ENCODE measurements at places on chromosomes 1 and 21.

- DNase-seq: no peak
Measured at GRCh38 chr1:118396829-118397495, 211.9 kb upstream of the SPAG17 start.

DNA sequence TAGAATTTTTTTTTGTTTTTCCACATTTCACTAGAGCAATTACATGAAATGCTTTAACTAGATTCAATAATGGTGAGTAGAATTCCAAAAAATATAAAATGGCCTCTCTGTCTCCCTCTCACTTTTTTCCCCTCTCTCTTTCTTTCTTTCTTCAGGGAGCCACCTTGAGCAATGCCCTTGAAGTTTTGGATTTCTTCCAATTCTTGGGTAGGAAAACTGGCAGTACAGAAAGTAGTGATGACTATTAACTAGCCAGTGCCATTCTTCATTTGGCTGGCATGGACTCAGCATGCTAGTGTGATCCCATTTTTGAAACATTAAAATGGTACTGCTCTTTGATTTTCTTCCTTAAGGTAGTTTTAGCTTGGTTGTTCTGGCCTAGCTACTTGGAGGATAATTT, 4.5 kb upstream of the FNBP1L start:
- DNase-seq: no peak

DNA sequence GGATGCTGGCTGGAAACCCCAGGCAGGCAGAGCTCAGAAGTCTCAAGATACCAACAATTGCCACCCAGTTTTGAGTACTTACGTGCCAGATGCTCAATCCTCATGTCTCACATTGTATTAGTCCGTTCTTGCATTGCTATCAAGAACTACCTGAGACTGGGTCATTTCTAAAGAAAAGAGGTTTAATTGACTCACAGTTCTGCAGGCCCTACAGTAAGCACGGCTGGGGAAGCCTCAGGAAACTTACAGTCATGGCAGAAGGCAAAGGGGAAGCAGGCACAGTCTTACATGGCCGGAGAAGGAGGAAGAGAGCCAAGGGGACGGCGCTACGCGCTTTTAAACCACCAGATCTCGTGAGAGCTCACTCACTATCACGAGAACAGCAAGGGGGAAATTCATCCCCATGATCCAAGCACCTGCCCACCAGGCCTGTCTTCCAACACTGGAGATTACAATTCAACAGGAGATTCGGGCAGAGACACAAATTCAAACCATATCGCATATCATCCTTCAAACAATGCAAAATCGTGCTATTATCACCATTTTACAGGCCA, 58.0 kb downstream of the KAZN start:
- DNase-seq: no peak

GRCh38 chr1:112594208-112594876, 24.6 kb downstream of the ST7L start:
- DNase-seq: no peak

- DNase-seq: no peak
Measured at GRCh38 chr21:28719723-28720122, 273.0 kb downstream of the LTN1 start.

GRCh38 chr1:60257531-60257930, 184.0 kb upstream of the C1orf87 start:
- no peak for DNase-seq

DNA sequence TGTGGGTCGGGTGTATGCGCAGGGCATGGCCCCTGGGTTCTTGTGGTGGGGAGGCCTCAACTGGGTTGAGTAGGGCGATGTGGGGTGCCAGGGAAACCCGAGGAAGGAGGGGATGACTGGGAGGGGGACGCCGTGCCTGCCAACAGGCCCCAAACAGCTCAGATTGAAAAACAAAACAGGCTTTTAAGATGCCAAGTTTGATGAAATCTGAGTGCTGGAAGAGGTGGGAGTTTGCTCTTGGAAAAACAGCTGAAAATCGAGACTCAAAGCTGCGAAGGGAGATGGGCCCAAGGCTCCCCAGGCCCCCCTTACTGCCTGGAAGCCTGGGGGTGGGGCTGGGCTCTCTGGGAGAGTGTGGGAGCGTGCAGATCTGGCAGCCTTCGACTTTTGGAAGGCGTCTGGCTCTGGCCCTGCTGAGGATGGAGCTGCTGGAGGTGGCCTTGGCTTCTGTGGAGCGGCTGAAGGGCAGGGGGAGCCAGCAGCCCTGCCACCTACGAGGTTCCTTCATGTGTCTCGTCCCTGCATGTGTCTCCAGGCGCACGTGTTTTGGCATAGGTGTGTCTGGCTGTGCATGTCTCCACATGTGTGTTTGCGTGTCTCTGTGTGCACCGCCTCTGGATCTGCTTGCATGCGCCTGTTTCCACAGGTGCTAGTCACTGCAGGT, 33.3 kb downstream of the PTPRF start:
- no peak for DNase-seq

DNA sequence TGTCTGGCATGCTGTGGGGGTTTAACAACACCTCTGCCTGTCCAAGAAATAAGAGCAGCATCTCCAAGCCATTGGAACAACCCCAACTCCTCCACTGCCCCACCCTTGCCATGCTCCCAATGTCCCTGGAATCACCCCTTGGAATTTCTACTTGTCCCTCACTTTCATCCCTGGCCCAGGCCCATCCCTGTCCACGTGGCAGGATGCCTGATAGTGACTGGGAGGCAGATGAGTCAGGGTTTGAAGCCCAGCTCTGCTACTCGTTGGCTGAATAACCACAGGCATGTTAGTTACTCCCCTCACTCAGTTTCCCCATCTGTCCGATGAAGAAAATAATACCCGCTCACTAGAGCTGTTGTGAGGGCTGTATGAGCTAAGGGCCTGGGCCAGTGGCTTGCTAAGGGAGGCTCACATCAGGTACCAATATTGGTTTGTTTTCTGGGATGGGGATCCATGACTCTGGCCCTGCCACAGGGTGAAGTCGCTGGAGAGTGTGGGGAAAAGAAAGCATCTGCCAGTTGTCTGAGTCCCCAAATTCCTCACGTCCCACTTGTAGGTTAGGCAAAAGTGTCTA, 99.4 kb upstream of the TLR5 start:
- no peak for DNase-seq

DNA sequence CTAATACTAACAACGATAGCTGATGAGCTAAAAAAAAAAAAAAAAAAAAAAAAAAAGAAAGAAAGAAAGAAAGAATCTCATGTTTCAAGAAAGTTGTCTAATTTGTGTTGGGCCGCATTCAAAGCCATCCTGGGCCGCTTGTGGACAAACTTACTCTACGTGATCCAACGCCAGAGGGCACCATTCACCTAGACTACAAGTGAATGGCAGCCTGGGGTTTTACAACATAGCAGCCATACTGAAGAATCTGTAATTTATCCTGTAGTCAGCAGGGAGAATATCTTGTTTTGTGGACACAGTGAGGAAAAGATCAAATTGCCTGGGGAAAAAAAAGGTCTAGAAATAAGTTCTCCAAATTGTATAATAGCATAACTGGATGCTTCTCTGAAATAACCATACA, 47.0 kb downstream of the CYP2J2 start:
- DNase-seq: no peak

GRCh38 chr1:10514490-10515235, 39.9 kb downstream of the PEX14 start:
- DNase-seq: no peak

DNA sequence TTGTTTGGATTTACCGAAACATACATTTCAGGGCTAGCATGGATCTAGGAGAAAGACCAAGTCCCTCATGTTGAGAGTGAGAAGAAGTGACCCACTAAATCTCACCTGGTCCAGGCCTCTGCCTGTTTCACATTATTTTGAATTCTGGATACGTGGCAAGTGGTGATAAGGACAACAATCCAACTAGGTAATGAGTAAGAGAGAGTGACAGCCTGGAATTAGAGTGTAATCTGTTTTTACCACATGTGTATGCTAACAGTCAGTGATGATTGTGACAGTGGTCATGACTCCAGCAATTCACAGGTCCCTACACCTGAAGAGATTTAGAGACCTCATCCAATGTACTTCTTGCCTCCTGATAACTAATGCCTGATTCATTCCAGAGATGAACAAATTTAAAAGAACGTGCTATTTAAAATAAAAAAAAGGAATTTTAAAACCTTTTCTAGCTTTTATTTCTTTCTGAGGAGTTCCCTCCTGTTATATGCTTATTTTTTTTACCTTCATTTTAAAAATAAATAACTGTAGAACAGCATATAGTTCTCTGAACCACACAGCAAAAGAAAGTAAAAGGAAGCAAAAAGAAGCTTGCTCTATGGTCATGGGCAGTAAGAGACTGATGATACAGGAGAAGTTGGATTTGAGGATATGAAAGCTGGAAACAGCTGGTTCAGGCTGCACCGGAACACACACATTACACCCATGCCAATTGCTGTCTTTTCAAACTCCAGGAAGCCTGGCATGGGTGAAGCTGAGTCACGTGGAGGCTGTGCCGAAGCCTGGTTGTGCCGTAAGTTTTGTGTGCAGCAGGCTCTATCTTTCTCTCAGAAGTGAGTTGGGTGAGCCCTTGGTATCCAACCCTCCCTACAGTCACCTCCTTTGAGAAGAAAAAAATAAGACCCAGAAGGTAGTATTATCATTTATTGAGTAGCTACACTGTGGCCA, 14.7 kb downstream of the C1orf116 start:
- no peak for DNase-seq

GRCh38 chr1:153888533-153888932, 34.2 kb downstream of the GATAD2B start:
- DNase-seq: no peak

DNA sequence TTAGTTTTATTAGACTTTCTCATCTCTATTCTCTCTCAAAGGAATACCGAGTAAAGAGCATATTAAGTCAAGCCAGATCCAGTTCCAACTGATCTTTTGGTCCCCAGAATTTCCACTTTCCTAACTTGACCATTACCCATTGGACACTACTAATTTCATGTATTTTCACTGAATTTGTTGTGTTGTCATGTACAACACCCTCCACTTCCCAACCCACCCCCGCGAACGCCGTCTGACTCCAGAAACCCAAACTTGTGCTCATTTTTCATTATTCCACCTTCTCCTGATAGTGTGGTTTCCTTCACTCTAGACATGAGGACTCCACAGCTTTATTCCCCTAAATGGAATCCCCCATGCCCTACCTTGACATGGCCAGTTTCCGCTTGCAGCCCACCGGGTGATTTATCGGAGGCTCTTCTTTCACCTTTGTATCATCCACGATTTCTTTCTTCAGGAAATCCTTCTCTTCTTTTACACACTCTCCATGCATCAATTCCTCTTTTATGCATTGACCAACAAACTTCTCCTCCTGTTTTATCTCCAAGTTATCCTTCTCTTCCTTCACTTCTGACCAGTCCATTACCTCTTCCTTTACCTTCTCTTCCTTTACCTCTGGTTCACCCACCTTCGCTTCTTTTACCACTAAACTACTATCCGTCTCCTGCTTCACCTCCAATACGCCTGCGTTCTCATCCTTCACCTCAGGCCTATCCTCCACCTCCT, 805 bp downstream of the ZNHIT6 start:
- no peak for DNase-seq

DNA sequence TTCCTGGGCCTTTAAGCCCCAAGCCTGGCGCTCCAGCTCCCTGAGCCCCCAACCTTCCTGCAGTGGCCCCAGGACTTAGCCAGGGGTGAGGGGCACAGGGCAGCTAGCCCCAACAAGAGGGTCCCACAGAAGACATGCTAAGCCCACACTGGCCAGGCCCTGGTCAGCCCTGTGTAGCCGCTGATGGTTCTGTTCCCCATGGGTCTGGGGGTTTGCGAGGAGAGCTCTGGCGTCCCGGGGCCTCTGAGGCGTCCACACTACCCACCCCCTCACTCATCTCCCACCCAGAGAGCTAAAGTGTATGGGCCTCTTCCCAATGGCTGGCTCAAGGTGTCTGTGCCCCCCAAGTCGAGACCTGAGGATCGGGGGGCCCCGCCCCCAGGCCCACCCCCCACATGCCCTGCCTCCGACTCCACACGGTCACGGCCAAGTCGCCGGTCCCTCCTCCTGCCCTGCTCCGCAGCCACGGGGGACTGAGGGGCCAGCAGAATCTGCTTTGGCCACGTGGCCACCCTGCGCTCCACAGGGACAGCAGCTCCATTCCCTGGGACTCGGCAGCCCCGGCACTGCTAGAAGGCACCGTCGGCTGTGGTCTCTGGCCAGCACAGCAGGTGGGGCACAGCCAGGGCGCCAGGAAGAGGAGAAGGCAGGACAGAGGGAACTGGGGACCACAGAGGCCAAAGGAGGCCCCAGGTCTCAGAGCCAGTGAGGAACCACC, 7.8 kb downstream of the TNFRSF18 start:
- no peak for DNase-seq

DNA sequence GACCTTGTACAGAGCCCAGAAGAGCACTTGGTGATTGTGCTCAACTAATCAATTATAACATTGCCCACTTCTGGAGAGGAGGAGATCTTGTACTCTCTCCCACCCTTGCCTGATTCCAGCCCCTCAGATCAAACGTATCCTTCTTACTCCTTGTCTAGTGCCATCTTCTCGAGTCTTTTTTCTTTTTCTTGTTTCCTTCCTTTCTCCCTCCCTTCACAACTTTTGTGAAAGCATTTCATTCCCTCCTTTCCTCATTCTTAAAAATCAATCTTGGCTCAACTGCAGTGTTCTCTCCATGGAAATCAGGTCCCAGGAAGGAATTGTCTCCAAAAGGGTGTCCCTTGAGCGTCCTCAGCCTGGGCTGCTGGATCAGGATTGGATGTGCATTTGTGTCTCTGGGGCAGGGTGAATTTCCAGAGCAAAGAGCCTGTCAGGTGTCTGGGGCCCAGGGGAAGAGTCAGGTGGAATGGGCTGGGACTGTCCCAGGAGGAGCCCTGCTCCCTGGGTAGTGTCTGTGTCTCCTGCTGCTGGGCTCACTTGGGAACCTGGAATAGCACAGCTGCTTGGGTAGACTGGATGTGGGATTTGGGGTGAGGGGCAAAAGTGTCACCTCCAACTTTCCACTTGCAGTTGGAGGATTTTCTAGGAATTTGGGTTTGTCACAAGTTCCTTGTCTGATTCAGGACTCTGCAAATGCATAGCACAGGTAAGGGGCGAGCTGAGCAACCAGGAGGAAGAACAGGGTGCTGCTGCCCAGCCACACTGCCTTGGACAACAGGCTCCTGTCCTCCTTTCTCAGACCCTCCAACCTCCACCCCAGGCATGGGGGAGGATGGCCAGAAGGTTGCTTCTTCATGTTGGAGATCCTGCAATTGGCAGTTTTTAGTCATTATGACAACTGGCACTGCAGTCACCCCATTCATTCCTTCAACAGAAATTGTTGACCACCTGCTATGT, 3.3 kb downstream of the SOX13 start:
- no peak for DNase-seq

DNA sequence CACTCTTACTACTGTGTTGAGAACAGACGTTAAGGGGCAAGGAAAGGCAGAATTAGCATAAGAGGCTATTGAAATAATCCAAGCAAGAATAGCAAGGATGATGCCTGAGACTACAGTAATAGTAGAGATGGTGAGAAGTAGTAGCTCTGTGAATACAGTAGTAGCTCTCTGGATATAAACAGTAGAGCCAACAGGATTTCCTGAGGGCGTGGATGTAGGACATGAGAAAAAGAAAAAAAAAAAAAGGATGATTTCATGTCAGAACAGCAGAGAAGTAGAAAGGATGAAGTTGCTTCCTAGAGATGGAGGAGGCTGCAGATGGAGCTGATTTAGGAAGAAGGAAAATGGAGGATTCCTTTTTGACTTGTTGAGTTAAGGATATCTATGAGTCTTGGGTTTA, 112.3 kb downstream of the OMA1 start:
- DNase-seq: no peak

All from T-helper 22 cell (primary cell).